ENCODE measurements at places on chromosomes 7 and 10.
A peak's percentile ranks its signal among the peaks of the same experiment; 100 is the strongest.

- DNase-seq: no peak
These were observed 58.4 kb upstream of the ETV1 start for GRCh38 chr7:14047709-14048399.

GRCh38 chr10:70191972-70192305 is 21.6 kb upstream of the SAR1A start:
- no peak for DNase-seq

GRCh38 chr10:108662975-108663374 is 1260.3 kb downstream of the XPNPEP1 start:
- DNase-seq: no peak

GRCh38 chr10:10855151-10855581 is 162.5 kb upstream of the CELF2 start:
- no peak for DNase-seq

DNA sequence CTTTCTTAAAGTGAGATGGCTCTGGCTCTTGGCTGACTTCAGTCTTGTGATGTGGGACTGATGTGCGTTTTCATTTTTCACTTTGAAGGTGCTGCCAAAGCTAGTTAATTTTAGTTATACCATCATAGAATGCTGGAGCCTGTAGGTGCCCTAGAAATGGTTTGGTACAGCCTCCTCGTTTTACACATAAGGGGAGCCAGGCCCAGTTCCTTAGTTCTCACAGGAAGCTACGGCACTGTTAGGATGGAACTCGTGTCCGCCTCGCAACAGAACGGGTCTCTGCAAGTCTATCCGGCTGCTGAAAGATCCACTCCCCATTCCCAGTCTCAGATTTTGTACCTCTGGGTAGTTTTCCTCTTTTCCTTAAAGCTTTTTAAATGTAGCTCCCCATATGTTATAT is 173.2 kb upstream of the PRPS1L1 start:
- DNase-seq: no peak

DNA sequence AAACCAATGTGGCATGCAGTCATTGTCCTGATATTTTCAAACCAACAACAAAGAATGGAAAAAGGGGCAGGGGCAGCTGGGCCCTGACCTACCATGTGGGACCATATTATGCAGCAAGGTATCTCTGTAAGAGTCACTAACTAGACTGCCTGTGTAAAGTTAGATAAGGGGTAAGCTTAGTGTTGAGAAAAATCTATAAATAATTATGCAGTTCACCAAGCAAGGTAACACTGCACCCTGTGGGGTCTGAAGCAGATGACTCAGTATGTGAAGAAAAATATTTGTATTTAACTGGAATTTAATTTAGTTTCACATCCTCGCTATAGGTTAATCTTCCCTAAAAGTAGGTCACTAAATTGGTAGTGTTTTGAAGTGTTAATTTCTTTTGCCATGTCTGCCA is 99.3 kb downstream of the PPP1R3A start:
- no peak for DNase-seq

DNA sequence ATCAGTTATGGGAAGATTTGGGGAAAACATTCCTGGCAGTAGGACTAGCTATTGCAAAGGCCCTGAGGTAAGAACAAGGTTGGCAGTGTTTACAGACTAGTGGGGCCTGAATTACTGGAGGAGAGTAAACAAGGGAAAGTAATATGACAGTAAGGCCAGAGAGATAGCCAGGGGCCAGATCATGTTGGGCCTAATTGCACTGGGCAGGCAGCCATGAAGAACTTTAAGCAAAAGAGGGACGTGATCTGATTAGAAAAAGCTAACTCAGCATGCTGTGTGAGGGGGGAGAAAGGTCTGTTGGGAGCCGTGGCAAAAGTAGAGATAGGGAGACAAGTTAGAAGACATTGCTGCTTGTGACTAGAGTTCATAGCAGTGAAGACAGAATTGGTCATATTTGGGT is 9.2 kb downstream of the NUP42 start:
- no peak for DNase-seq

DNA sequence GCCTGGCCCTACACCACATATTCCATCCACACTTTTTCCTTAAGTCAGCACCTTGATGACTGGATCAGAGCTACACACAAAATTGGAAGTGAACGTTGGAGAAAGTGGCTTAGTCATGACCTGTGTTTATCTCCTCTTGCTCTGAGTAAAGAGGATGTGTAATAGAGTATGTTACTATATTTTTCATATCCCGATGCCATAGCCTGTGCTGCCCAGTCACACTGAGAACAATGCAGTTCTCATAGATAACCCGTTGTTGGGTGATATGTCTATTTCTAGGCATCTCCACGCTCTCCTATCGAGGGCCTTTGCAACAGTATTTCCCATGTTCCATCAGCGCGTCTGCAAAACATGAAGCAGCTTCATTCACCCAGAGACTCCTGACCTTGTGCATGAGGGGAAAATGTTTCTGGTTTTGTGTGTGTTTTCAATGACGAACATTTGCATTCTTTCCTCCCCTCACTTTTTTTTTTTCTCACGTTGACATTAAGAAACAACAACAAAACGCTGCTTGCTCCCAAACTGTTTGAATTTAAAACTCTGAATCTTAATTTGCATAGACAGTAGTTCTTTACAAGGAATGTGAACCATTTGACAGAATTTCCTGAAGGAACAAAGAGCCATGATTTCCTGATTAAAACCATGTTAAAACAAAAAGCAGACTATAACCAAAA is 43.4 kb downstream of the GRK5 start:
- DNase-seq: no peak

DNA sequence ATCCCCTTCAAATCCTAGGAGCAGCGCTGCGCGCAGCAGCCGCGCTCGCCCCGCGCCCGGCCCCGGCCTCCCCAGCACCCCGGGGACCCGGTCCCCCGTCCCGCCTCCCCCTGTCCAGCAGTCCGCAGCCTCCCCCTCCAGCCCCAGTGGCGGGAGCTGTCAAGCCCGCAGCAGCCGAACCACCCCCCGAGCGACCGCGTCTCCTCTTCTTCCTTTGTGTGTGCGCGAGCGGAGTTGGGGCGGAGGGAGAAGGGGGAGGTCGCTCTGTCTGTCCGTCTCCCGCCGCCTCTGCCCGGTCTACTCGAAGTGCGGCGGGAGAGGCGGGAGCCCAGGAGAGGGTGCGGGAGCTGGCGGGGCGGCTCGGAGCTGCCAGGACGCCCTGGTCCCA is 375 bp upstream of the CHN2 start:
- DNase-seq: no peak

GRCh38 chr7:50335795-50336754 is 31.6 kb downstream of the IKZF1 start:
- DNase-seq: peak; percentile 52

DNA sequence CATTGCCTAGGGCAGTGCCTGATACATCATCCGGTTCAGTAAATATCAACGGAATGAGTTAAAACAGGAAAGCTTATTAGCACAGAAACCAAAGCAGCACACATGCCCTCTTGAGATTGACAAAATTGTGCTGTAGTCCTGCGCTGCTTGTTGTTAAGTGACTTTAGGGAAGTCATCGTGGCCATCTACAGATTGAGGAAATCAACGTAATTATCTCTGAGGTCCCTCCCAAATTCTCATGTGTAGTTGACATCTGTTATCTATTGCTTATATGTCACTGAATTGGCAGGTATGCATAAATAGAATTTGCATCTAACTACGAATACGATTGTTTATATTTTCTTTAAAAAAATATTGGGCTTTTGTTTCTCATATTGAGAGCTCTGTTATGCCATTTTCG is 3.5 kb upstream of the GNB2 start:
- DNase-seq: no peak

All from stimulated activated CD8-positive, alpha-beta memory T cell treated with anti-CD3 and anti-CD28 coated beads, Interleukin-15, amount 100 ng/mL, for 24 hours (primary cell).